ENCODE measurements at places on chromosomes 11 and 22.
A peak's percentile ranks its signal among the peaks of the same experiment; 100 is the strongest.

GRCh38 chr11:4017129-4017528 lies 77.5 kb upstream of the RRM1 start:
- no peak for DNase-seq

GRCh38 chr22:48250286-48250895 lies 1487.9 kb downstream of the TBC1D22A start:
- DNase-seq, result no peak

GRCh38 chr11:118914178-118914918 lies 11.4 kb downstream of the BCL9L start:
- DNase-seq, result peak; percentile 83

DNA sequence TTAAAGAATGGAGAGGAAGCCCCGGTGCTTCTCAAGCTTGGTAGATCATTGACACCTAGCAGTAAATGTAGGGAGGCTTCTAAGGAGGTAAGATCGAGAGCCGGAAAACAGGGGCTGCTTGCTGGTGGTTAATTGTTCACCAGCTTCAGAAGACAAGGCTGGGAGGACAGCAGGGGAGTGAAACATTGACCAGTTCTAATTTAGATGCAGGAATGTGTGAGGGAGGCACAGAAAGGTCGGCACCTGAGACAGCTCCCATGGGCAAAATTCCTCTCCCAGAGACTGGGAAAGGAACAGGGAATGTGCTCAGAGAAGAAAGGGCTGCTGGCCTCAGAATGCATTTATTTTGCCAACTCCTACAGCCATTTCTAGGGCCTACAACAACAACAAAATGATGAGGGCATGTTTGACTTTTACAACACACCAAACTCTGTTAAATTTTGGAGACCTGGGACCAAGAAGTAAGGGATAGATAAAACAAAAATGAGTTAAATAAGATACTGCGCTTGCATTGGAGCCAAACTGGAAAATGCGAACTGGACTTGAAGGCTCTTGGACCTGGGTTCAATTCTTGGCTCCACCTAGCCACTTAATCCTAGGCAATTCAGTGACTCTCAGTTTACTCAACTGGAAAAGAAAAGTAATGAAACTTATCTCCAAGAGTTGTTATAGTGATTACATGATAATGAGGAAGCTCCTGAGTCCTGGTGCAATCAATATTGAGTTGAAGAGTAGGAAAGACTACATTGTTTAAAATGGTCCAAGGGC lies 31.0 kb downstream of the FZD4 start:
- no peak for DNase-seq

DNA sequence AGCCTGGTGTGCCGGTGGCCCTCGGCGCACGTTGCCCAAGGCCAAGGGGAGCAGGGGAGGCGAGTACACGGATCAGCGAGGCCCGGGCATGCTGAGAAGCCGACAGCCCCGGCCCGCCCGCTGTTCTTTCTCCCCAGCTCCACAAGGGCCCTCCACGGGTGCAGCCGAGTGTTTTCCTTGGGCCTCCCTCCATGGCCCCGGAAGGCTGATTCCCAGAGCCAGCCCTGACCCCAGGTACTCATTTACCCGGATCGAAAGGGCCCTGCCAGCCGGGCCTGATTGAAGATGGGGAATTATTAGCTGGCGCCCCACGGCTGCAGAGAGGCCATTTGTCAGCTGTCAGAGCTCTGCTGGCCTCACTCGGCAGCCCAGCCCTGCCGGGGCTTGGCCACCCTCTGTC lies 53.1 kb downstream of the WNT7B start:
- no peak for DNase-seq

- no peak for DNase-seq
These were observed 92.0 kb downstream of the PRR5L start for GRCh38 chr11:36388071-36388470.

DNA sequence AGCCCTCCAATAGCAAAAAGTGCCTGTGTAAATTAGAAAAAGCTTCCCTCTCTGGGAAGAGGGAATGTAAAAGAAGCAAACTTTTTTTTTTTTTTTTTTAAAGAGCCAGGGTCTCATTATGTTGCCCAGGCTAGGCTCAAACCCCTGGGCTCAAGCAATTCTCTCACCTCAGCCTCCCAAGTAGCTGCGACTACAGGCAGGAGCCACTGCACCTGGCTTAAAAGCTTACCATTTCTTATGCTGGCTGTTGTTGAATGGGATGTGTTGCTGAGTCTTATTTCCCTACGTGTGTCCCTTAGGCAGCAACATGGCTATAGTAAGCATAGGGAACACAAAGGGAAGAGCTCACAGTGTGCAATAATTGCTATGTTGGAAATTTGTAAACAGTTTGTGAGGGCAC lies 225.5 kb upstream of the CCDC90B start:
- DNase-seq, result no peak

GRCh38 chr11:69078508-69078907 lies 29.8 kb downstream of the TPCN2 start:
- DNase-seq, result no peak

- DNase-seq, result no peak
These were observed 81.4 kb downstream of the TSPAN18 start for GRCh38 chr11:44808053-44808753.

DNA sequence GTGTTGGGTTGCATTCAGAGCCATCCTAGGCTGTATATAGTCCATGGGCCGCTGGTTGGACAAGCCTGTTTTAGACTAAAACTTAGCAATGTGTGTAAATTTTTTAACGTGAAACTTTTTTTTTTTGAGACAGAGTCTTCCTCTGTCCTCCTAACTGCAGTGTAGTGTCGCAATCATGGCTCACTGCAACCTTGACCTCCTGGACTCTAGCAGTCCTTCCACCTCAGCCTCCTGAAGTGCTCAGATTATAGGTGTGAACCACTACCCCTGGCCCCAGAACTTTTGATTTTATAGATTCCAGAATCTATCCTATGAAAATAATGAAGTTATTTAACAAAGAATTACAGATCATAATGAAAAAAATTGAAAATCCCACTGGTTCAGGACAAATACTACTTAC lies 29.9 kb upstream of the PANX2 start:
- DNase-seq, result no peak

DNA sequence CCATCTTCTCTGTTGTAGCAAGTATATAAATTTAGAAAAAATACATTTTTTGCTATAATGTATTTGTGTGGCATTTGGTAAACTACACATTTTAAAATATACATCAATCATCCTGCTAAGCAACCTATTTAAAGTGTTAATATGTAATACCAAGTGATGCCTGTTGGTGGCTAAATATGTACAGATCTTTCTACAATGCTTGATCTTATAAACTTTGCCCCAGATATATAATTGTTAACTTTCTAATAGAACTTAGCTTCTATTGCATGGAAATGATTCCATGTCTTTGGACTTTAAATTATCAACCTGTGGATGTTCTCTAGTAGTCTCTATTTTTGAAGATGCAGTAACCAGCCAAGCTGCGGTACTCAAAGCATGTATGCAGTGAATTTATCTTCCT lies 1260.4 kb upstream of the RAG2 start:
- no peak for DNase-seq

- no peak for DNase-seq
These were observed 32.2 kb upstream of the GRIA4 start for GRCh38 chr11:105577641-105578040.
